Bronchial epithelial cell (primary cell): ENCODE measurements at places on chromosomes 13 and 19.

DNA sequence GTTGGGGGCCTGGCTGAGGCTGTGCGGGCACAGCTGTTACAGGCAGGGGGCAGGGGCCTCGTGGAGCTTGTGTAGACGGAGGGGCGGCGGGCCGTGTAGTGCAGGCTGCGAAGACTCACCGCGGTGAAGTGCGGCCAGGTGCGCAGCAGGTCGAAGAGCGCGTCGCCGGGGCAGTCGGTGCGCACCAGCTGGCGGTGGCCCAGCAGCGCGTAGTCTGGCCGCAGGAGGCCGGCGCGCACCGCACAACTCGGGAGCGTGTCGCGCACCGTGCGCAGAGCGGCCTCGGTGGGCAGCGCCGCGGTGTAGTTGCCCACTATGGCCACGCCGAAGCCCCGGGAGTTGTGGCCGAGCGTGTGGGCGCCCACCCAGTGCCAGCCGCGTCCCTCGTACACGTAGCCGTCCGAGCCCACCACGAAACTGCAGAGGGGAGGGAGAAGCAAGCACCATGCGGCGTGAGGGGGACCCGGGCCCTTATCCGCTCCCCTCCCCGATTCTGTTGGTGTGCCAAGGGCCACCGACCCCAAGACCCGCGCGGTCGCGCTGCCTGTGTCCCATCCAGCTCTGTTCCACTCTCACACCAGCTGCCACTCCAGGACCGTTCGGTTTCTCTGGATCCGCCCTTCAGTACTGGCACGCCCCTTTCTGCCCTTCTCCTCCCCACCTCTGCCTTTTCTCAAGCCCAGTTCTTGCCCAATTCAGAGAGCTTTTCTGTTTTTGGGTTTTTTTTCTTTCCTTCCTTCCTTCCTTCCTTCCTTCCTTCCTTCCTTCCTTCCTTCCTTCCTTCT is 5.4 kb upstream of the RASAL3 start:
- no peak for DNase-seq

DNA sequence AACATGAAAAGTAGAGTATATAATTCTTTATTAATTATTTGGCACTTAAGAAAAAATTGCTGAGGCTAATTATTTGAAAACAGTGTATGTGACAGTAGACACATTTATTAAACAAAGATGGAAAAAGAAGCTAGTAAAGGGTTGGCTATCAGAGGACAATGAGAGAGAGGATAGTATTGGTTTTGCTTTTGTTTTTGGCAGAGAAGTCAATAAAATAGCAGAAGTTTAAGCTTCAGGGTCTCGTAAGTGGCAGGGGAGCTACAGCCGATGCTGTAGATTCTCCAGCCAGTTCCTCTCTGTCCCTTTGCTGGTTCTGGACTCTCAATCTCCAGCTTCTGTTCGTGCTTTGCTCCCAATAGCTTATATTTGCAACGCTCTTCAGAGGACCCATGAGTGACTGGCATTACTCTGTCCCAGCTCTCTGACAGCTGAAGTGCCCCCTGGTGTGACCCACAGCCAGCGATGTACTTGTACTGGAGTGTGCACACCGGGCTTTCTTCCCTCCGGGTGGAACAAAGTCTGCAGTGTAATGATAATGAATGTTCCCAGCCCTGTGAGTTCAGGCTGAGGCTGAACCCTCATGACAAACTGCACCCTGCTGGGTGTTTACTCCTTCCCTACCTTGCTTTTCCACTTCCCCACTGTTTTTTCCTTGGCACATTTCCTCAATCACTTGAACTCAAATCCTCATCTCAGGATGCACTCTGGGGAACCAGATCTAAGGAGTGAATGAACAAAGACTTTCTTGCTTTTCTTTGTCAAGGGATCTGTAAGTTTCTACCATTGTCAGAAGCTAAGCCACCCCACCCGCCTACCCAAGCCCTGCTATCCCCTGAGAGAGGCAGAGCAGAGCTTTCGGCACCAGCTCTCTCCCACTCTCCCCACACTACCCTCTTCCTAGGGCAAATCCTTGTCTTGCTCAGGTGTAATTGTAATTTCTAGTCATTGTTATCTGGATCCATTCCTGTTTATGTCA is 254.8 kb downstream of the LHFPL6 start:
- no peak for DNase-seq

GRCh38 chr13:50584856-50585580 is 258.5 kb downstream of the DLEU7 start:
- DNase-seq = no peak

- DNase-seq = no peak
Observed at GRCh38 chr13:80558074-80558473, 217.1 kb upstream of the SPRY2 start.

- no peak for DNase-seq
Observed at GRCh38 chr13:89269737-89270136, 1598.6 kb downstream of the SLITRK5 start.

DNA sequence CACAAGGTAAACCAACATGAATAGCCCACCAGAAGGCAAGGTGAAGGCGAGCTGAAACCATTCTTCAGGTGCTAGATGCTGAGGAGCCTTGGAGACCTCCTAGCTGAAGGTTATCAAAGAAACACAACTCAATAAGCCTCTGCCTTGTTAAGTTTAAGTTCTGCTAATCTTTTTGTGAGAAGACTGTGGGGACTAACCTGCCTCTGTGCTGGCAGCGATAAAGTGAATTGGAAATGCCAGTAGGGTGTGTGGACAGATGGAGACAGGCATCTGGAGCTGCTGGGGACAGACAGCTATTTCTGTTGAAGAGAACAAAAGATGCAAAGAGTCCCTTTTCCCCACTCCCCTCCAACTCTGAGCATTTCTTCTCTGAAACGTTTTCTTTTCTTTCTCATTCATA is 33.5 kb upstream of the FLT1 start:
- no peak for DNase-seq
